ENCODE measurements at places on chromosomes 1 and 21.
A peak's percentile ranks its signal among the peaks of the same experiment; 100 is the strongest.

DNA sequence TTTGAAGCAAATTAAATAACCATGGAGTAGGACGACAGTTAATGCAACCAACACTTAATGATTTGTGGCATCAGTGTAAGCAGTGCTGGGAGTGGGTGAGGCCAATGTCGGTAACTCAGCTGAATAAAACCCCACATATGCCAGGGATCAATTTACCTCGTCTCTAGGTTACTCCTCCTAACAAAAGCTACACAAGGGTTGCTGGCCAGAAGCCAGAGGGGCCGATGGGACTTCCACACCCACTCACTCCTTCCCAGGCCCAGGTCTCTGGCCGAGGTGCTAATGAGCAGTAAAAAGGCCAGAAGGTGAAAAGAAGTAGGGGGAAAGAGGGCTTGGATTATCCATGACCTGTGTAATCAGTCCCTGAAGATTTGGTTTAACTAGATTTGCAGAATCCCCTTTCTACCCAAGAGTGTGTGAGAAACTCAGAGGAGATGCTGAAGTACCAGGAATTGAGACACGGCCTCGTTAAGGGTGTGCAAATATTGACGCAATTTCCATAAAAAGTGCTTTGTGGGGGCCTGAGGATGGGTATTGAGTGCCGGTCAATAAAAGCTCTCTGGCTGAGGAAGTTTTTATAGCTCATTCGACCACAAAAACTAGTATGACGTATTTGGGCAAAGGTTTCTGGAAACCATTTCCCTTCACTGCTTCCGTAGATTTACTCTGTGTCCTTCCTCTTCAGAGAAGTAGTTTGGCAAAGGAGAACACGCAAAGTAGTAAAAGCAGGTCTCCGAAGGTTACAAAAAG is 145.5 kb downstream of the TBX15 start:
- no peak for DNase-seq

- DNase-seq: no peak
Observed at GRCh38 chr1:33635336-33636012, 163.0 kb downstream of the ZSCAN20 start.

DNA sequence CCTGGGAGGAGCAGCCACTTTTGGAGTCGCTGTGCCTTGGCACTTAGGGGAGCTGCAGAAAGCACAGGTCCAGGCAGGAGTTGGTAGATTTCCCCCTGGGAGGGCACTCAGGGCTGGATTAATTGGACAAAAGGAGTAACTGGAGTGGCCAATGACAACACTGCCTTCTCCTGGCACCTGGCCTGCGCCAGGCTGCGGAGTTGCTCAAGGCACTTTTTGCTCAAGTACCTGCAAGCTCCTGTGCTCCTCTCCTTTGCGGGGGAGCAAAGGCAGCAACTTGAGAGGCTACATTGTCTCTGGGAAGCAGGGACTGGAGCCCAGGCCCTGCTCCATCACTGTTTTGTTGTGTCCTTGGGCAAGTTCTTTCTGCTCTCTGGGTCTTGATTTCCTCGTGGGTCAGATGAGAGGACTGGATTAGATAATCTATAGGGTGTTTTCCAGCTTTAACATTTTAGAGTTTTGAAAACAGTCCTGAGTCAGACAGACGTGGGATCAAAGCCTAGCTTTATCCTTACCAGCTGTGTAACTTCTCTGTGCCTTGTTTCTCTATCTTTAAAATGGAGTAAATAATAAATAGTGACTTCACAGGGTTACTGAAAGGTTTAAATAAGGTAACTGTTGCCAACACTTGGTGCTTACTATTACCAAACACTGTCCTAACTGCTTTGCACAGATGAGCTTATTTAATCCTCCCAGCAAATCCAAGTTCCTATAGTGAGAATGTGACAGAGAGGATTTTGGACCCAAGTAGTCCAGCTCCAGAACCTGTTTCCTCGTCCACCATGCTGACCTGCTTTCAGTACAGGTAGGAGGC is 18.0 kb upstream of the GRHL3 start:
- DNase-seq: no peak

- DNase-seq: no peak
Observed at GRCh38 chr1:21317035-21317689, 26.9 kb upstream of the ECE1 start.

DNA sequence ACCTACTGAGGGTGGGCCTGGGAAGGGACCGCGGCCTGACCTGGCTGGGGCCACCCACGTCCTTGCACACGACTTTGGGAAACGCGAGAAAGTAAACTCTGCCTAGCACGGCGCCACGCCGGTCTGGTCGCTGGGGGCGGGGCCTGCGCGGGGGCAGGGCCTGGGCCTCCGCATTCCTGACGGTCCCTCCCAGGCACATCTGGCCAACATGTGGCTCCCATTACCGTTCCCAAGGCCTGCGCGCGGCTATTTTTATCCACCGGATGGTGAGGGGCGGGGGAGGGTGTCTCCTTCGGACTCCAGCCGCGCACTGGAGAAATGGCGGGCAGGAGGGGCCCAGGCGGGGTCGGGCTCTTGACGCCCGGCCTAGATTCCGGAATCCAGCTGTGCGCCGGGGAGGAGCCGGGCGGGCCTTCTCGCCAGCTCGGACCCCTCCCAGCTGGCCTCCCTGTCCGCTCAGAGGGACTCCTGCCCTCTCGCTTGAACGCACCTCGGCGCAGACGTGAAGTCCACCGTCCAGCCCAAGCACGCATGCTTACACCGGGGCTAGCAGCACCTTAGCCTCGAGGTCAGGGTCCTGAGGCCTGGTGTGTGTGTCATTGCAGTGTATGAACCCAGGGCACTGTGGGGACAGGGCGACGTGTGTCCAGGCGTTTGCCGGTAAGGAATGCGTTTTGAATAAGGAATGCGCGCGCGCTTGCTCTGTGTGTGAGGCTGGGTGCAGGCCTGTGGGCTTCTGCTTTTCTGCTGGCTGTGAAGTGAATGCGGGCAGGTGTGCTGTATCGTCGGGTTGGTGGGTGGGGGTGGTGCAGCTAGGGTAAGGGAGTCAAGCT is 2.1 kb downstream of the EVA1B start:
- peak; percentile 77 for DNase-seq

DNA sequence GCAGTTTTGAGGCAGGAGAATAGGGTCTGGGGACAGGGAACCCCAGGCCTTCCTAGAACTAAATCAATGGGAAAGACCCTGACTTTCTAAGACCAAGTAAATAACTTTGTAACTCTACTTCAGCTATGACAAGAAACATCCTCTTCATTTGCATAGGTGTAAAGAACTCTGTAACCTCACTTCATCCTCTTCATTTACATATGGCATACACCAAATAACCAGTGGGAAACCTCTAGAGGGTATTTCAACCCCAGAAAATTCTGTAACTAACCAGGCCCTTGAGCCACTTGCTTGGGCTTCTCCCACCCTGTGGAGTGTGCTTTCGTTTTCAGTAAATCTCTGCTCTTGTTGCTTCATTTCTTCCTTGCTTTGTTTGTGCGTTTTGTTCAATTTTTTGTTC is 495.6 kb downstream of the SIPA1L2 start:
- no peak for DNase-seq

DNA sequence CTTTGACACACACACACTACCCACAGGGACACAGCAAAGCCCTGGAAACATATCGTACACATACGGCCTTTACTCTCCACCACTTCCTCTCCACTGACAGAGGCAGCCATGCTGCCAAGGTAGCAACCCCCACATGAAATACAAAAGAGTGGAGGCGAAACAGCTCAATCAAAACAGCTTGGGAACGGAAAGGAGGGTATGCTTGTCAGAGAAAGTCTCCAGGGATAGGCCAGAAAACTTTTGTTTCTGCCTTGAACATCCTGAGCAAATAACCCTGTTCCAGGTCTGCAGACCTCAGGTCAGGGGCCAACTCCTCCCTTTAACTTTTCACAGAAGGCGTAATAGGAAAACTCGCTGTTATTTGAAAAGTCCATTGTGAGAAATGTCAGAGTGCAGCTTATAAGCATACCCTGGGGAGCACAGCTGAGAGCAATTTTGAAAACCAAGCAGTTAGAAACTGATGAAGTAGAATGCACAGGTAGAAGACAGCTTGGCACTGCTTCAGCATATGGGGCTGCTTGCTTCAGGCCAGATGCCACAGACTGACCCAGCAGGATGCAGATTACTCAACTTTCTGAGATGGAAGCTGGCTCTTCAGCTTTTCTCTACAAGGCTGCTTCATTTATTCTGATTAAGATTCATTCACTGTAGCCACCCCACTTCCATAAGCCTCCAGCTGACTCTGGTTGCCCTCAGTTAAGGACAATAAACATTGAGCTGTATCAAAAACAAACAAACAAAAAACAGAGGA is 18.0 kb downstream of the KIAA0319L start:
- no peak for DNase-seq

DNA sequence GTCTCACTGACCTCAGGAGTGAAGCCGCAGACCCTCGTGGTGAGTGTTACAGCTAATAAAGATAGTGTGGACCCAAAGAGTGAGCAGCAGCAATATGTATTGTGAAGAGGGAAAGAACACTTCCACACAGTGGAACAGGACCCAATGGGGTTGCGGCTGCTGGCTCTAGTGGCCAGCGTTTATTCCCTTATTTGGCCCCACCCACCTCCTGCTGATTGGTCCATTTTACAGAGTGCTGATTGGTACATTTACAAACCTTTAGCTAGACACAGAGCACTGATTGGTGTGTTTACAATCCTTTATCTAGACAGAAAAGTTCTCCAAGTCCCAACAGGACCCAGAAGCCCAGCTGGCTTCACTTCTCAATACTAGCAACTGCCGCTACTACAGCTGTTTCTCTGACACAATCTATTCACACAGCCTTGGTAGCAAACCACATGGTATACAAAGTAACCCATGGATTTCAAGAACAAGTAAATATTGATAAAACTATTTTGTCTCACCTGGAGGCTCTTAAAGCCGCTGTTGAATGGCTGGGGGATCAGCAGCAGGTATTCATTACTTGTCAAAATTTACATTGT is 25.3 kb upstream of the ITLN1 start:
- DNase-seq: no peak

GRCh38 chr1:48875552-48876329 is 99.0 kb upstream of the BEND5 start:
- no peak for DNase-seq

DNA sequence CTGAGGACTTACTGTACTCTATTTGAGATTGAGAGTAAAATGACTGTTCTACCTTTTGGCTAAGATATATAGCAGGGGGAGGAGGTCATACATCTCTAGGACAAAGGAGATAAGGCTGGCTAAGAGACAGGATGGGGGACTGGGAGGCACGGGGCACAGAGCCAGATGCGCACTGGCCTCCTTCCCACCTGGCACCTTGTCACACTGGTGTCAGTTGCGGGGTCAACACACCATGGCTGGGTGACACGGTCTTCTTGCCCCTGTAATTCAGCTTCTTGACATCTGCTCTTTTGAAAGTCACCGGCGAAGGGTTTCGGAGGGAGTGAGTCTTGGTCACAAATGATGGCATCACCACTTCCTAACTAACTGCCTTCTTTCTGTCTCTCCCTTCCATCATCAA is 177.3 kb downstream of the ZSCAN20 start:
- DNase-seq: no peak

DNA sequence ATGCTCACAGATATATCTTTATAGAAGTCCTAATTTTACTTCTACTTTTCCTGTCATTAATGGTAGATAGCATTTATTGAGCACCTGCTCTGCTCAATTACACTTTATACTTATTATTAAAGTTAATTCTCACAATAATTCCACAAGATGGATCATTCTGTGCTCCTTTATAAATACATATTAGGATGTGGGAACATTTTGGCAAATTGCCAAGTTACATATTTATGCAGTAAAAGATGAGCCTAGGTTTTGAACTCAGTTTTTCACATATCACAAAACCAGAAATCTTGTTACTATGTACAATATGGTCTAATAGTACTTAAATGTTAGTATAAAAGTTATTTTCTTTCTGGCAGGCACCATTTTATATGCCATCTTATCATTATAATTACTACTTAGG is 895.0 kb upstream of the B3GALT2 start:
- DNase-seq: no peak

GRCh38 chr1:89837036-89837481 is 16.2 kb downstream of the LRRC8D start:
- no peak for DNase-seq
